ENCODE measurements at places on chromosomes 2 and 18.
A peak's percentile ranks its signal among the peaks of the same experiment; 100 is the strongest.

DNA sequence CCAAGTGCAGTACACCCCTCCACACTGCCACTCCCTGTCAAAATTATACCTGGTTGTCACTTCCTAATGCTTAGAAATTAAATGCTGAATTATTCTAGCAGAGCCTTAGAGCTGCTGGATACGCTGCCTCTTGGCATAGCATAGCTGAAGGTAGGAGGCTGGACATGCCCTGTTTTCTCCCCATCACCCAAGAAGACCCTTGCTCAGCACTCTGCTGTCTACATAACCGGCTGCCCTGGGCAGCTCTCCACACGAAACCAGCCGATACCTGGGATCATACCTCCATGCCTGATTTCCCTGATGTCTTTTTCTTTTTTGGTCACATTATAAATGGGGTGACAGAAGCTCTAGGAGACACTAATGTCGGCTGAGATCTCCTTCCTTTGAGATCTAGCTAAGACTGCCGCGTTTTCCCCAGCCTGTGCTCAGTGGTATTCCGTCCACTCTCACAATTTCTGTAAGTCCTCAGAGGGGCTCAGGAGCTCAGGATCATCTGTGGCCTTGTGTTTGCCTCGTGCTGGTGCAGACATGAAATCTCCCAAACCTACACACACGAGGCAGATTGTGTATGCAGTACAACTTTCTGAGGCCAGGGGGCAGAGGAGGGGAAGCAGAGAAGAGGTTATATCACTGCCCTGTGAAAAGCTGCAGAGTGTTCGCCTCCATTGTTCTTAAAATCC is 13.5 kb upstream of the ZAP70 start:
- DNase-seq = no peak

GRCh38 chr18:32905651-32906050 is 132.8 kb upstream of the KLHL14 start:
- no peak for DNase-seq

- no peak for DNase-seq
These were observed 362.8 kb downstream of the CBLN2 start for GRCh38 chr18:72181241-72181764.

DNA sequence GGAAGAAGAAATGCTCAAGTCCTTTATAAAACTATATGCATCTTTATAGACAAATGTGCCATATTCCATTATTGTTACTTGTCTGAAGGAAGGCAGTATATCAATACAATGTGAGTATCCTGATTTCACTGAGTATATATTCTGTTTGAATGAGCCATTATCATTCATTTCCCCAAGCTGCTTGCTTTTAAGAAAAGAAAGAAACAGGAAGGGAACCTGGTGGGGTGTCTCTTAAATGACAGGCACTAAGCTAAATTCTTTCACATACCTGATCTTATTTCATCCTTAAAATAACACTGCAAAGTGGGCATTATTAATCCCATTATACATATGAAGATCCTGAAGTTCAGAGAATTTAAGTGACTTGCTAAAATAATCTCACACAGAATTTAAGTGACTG is 307.9 kb downstream of the SLC8A1 start:
- DNase-seq = no peak

GRCh38 chr2:11850082-11850481 is 103.7 kb downstream of the LPIN1 start:
- no peak for DNase-seq

DNA sequence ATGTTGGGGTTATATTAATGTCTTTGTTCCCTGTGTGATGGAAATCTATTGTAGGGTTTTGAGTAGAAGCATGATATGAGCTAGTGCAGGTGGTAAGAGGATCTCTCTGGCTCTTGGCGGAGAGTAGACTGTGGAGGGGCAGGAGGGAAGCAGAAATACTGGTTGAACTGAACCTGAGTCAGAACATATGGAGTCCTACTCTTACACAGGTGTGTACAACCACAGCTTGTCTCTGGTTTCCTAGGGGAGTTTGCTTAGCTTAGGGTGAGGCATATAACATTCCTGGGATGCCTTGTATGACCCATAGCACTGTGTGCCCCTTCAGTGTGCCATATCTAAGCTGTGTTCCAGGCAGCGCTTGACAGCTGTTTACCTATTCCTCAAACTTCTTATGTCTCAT is 97.3 kb upstream of the GCFC2 start:
- no peak for DNase-seq

GRCh38 chr2:149087751-149088150 is 49.3 kb downstream of the LYPD6B start:
- no peak for DNase-seq

- no peak for DNase-seq
These were observed at the start of gene TMEM214 for GRCh38 chr2:27032495-27033252. TMEM214 (plus strand) TSS chr2:27032965; CDS start chr2:27033016, 51 bp downstream.

DNA sequence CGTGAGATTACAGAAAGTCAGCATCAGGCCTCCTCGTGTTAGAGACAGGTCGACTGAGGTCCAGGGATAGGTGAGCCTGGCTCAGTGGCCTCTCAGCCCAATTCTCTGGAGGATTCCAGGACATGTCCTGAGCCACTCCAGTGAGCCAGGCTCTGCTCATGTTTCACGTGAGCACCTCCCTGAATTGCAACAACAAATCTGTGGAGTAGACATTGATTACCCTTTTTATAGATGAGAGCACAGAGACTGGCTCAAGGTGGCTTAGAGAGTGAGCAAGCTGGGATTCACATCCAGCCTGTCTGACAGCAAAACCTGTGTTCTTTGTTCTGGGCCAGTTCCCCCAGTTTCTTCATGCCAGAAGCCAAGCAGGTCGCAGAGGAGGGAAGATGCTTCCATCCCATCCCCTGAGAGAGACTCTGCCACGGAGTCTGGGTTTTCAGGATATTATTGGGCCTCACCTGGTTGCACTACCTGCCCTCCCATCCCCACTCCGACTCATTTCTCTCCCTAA is 46.4 kb downstream of the HS1BP3 start:
- no peak for DNase-seq

GRCh38 chr2:4152051-4152450 is 448.7 kb downstream of the DCDC2C start:
- no peak for DNase-seq

DNA sequence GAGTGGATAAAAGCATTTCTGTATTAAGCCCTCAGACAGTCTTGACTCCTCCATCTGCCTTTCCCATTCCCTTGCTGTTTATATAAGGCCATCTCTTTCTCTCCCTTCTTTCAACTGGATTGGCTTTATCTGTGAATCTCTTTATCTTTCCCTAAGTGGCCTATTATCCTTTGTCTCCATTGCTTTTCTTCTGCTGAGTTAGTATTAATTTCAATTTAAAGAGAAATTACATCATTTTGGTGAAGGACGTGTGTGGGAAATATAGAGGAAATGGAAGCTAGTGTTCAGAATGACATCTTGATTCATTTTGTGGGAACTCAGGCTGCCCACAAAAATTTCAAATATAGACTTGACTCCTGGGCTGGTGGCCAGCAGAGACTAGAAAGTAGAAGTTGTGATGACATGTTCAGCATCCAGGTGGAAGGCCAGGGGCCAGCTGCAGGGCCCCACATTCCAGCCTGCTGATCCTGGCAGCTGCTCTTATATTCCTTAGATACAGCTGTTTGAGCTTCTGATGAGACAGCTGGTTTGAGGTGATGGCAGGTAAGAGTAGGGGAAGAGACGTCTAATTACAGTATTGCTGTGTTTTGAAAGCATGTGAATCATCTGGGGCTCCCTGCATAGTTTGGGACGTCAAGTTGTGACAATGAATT is 52.3 kb downstream of the DIS3L2 start:
- peak; percentile 35 for DNase-seq

- DNase-seq = no peak
These were observed 50.5 kb downstream of the IMPA2 start for GRCh38 chr18:12031846-12032245.

- no peak for DNase-seq
These were observed 22.4 kb downstream of the FN1 start for GRCh38 chr2:215413484-215413777.

GRCh38 chr18:48428475-48429177 is 19.4 kb upstream of the ZBTB7C start:
- DNase-seq = no peak

DNA sequence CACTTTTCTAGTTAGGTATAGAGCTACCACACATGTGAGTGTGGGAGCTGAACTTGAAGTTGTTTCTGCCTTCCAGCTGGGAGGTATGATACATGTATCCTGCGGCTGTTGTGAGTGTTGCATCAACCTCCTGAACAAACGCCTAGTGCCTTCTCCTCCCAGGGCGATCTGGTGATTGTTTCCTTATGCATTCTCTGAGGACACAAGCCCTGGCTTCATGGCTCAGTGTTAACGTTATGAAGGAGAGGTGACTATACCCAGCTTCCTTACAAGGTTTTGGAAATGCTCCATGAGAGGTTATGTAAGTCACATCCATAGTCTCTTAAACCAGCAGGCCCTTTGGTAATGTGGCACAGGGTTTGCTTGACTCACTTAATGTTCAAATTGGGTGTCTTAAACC is 64.9 kb downstream of the SPRED2 start:
- DNase-seq = no peak

DNA sequence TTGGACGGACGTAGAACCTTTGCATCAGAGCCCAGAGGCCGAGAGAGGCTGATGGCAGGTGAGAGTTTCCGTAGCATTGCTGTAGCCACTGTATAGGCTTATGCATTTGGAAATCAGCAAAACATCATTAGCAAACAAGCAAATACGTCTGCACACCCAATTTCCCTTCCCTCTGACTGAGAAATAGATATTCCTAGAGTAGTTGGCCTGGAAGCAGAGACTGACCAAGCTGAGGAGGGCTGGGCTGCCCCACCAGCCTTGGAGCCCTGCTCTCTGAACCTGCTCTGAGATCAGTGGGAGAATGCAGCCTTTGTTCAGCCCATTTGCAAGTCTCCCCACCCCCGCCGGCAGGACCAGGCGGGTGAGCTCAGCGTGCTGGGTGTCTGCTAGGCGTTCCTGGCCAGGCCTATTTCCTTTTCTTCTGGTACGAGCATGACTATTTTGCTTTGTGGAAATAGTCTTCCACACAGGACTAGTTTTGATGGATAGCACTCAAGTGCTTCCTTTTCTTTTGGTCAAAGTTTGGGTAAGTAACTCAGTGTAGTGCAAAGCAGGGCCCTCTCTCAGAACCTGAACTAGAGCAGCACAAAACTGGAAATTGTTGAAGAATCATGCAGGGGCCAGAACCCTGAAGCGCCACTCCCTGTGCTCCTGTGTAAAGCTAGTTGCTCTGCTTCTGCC is 21.9 kb upstream of the RNF149 start:
- no peak for DNase-seq

DNA sequence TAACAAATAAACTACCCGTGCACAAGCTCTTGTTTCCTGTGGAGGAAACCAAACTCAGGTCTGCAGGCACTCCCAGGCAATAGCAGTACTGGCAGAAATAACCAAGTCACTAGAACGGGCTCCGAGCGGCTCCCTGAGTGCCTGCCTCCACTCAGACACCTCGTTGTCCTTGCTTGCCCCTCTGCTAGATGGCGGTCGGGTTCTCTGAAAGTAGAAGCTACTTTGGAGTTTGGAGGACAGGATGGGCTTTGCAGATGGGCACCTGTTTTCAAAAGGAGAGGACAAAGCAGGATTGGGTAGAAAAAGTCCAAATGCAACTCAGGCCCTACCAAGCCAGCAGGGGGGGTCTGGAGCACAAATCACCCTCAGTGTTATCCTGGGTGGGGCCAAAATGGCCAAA is 136.4 kb downstream of the LRRC30 start:
- DNase-seq = no peak

- DNase-seq = no peak
These were observed 118.3 kb downstream of the CAMKMT start for GRCh38 chr2:44480068-44480467.

GRCh38 chr18:37521510-37522465 is 43.8 kb downstream of the CELF4 start:
- DNase-seq = no peak

GRCh38 chr2:24015562-24016375 is 5.9 kb downstream of the MFSD2B start:
- peak; percentile 76 for DNase-seq

DNA sequence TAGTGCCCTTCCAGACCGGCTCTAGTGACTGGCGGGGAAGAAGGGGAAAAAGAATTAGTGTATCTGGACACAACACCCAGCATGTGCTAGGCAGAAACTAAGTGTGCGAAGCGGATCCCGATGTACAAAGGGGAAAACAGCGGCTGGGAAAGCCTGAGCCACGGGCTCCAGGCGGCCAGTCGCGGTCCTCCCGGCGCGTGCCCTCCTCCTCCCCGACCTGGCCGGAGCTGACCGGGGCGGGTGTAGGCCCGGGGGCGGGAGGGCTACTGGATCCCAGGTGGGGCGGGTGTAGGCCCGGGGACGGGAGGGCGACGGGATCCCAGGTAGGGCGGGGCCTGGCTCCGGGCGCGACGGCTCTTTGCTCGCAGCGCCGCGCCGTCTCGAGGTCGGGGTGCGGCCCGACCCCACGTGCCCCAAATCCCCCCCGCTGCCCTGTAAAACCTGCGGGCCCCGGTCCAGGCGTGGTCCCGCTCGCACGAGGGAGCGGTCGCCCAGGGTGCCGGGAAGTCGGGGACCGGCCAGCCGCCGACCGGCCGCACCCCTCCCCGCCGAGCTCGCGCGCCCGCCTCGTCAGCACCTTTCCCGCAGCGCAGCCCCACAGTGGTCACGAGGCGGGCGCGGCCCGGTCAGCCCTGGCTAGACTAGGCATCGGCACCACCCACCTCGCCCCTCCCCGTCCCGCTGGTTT is 48.8 kb downstream of the C2orf42 start:
- DNase-seq = no peak

DNA sequence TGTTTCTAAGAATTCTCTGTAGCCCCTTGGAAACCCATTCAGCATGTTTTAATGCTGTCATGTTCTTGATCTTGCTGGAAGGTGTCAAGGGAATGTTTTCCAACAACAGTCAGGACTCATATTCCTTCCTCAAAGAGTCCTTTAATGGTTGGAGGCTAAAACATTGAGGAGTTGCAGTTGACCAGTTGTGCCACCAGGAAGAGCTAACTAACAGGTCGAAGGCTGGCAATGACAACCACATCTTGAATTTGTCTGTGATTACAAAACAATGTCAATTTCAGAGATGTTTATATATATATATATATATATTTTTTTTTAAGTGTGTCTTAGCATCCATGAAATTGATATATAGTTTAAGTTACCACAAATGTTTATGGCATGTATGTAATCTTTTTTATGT is 151.5 kb downstream of the INO80D start:
- no peak for DNase-seq

DNA sequence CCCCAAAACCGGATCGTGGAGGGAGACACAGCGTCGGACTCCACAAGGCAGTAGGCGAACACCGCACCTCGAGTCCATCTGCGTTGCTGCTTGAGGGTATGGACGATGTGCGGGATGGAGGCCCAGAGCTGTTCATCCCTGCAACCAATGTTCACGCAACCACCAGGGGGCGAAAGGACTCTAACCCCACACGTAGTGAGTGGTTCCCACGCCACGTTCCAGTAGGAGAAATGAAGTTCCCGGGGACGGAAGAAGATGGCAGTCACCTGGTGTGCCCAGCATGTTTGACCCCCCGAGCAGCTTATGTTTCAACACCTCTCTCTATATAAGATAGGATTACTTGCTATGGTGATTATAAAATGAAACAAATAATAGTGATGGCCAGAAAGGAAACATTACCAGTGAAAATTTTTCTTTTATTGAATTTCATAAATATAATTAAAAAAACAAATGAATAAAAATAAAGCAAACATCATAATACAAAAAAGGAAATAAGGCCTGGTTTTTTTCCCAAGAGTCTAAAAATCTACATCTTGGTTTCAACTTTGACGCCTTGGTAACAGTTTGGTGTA is 184.3 kb downstream of the SH3BP4 start:
- no peak for DNase-seq

- no peak for DNase-seq
These were observed 7.3 kb downstream of the DES start for GRCh38 chr2:219425238-219426067.
